ENCODE measurements at places on chromosomes 4 and X.

- DNase-seq: peak; percentile 6
These were observed 46.1 kb upstream of the HCCS start for GRCh38 chrX:11064851-11065600.

DNA sequence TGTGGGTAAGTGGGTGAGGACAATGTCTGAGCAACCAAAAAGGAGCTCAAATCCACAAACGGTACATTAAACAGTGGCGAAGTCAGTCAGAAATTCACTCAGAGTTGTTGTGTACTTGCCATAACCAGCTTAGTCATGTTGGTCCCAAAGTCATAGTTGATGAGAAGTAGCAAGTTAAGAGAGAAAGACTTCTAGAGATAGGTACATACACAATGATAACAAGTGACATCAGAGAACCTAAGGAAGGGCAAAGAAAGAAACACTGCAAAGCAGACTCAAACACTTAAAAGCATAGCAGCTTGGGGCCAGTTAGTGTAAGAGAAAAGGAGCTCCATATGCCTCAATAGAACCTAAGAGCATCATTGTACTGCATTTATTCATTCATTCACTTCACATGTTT is 30.2 kb downstream of the DYNLT3 start:
- no peak for DNase-seq

DNA sequence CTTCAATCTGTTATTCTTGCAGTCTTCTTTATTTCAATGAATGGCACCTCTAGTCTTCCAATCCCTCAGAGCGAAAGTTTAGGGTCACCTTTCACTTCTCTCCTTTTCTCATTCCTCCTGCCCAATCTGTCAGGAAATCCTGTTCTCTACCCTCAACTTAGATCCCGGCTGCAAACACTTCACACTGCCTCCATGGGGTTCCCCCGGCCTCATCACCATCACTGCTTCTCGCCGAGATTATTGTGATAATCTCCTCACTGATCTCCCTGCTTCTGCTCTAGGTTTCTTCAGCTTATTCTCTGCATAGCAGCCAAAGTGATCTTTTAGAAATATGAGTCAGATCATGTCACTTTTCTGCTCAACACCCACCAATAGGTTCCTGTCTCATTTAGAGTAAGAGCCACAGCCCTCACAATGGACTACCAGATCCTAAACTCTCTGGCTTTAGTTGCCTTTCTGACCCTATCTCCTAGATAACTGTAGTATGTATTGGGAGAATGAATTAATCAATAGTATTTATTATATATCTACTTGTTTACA is 43.6 kb upstream of the TBC1D9 start:
- DNase-seq: no peak

DNA sequence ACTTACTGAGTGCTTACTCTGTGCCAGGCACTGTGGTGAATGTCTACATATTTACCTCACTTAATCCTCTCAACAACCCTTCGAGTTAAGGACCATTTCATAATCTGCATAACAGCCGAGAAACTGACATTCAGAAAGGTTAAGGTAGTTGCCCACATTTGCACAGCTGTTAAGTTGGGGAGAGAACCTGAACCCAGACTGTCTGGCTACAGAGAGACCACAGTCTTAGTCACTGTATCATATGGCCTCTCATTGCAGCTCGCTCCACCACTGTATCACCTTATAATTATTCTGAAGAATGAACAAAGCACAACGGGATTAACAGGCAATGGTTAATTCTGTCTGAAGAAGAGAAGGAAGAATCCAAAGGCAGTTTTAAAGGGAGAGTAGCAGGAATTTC is 98.5 kb downstream of the ADGRA3 start:
- no peak for DNase-seq

- peak; percentile 43 for DNase-seq
These were observed at the start of gene USP51 for GRCh38 chrX:55489314-55490009. Gene USP51 (minus strand): TSS chrX:55489848. CDS start chrX:55488939, 909 bp downstream.

- DNase-seq: no peak
These were observed 368.6 kb upstream of the CXorf51A start for GRCh38 chrX:147183161-147183560.

- DNase-seq: no peak
These were observed 209.1 kb upstream of the ANXA10 start for GRCh38 chr4:167883266-167883665.

DNA sequence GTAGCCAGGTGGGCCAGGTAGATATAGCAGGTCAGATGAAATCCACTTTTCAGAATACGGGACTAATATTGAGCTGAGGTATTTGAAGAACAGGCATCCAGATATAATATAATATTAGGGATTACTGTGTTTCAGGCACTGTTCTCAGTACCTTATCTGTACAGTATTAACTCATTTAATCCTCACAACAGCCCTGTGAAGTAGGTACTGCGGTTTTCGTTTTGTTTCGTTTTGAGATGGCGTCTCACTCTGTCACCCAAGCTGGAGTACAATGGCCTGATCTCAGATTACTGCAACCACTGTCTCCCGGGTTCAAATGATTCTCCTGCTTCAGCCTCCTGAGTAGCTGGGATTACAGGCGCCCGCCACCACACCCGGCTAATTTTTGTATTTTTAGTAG is 129.6 kb downstream of the IL1RAPL2 start:
- DNase-seq: no peak

DNA sequence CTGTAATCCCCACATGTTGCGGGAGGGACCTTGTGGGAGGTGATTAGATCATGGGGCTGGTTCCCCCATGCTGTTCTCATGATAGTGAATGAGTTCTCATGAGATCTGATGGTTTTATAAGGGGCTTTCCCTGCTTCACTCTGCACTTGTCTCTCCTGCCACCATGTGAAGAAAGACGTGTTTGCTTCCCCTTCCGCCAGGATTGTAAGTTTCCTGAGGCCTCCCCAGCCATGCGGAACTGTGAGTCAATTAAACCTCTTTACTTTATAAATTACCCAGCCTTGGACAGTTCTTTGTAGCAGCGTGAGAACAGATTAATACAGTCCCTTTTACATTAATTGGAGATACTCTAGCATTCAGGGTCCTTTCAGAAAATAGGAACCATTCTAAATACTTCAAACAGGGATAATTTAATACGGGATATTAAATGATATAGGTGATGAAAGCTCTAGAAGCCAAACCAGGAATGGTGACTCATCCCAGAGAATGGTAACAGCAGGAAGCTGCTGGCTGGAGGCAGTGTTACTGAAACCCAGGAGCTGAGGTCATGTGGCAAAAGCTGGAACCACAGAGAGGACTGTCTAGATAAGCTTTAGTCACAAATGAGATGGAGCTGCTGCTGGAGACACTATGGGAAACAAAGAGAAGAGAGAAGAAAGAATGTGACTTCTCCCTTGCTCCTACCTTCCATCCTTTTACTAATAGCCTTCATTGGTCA is 57.3 kb downstream of the GSTCD start:
- DNase-seq: peak; percentile 68

GRCh38 chr4:25013756-25014661 is 16.7 kb downstream of the LGI2 start:
- DNase-seq: no peak

DNA sequence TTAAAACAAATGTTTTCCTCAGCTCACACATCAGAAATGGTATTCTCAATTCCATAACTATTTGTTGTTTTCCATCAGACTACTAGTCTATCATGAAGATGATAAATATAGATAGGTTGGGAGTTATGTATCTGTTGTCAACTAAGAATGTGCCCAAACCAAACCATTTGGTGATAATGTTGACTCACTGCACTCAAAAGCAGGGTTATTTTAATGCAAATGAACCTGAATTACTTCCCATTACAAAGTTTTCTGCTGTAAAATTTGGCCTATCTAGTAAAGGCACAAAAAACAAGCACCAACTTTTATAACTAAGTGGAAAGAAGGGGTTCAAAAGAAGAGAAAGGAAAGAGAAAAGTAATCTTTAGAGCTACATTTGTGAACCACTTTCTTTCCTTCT is 93.5 kb downstream of the TBCK start:
- DNase-seq: no peak

DNA sequence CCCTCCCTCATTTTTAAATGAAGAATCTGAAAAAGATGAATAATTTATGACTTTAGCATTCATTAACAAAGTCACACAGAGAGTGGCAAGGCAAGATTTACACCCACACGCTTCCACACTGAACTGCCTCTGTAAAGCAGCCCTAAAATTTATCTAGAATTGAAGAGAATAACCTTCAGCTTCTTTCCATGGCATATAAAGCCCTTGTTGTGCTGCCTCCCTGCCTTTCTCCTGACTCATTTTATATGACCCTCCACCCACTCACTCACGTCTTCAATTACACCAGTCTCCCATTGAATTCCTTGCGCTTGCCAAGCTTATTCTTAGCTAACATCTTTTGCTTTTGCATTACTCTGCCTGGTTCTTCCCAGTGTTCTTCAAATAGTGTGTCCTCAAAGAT is 2649.3 kb downstream of the PCDH7 start:
- DNase-seq: peak; percentile 55
